Activated CD8-positive, alpha-beta memory T cell treated with anti-CD3 and anti-CD28 coated beads, Interleukin-2, amount 50 U/mL, for 4 hours (primary cell): ENCODE measurements at places on chromosomes 1 and 21.
A peak's percentile ranks its signal among the peaks of the same experiment; 100 is the strongest.

GRCh38 chr1:232909752-232910151 is 40.7 kb upstream of the NTPCR start:
- no peak for DNase-seq

- no peak for DNase-seq
These were observed 9.2 kb downstream of the SLC35D1 start for GRCh38 chr1:67044631-67045270.

DNA sequence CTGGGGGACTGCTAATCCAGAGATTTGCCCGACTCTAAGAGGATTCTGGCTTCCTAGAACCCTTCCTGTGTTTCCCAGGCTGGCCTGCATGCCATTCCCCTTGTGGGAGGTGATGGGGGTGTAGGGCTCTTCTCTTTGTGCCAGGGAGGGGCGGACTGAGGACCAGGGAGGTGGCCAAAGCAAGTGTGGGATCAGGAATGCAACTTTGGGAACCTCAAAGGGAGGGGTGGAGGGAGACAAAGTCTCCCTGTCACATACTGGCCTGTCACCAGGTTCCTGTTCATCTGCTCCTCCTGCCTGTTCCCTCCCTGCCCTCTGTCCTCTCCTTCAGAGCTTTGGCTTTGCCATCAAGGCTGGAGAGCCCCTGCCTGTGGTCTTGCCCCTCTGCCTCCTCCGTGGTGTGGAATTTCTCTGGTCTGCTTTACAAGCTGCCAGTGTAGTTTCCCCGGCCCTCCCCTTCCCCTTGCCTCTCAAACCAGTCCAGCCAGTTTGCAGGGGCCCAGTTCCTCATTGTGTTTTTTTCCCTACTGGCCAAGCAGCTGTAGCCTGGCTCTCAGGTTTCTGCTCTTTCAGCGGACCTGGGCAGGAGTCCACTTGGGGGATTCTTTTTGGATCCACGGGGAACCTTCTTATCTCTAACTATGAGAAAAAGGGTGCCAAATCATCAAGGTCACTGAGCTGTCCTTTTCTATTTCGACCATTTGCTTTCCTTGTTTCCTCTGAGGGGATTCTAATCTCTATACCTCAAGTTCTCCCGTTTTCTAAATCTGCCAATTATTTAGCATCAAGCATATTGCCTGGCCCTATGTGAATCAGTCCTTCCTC is 1.8 kb downstream of the CGN start:
- no peak for DNase-seq

DNA sequence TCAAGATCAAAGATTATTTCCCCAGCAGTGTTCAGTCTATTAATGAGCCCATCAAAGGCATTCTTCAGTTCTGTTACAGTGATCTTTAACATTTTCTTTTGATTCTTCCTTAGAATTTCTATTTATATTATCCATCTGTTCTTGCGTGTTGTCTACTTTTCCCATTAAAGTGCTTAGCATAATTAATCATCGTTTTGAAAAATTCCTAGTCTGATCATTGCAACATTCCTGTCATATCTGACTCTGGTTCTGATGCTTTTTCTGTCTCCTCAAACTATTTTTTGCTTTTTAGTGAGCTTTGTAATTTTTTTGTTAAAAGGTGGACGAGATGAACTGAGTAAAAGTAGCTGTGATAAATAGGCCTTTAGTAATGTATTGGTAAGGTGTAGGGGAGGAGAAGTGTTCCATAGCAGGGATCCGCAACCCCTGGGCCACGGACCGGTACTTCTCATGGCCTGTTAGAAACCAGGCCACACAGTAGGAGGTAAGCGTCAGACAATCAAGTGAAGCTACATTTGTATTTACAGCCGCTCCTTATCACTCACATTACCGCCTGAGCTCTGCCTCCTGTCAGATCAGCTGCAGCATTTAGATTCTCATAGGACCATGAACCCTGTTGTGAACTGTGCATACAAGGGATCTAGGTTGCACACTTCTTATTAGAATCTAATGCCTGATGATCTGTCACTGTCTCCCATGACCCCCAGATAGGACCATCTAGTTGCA is 163.3 kb downstream of the PIK3R3 start:
- DNase-seq = no peak

GRCh38 chr1:24502065-24502708 is 449 bp upstream of the RCAN3 start:
- peak; percentile 73 for DNase-seq

GRCh38 chr1:153928791-153929341 is 6.1 kb upstream of the GATAD2B start:
- no peak for DNase-seq

GRCh38 chr1:106613861-106614260 is 442.6 kb upstream of the PRMT6 start:
- DNase-seq = no peak

DNA sequence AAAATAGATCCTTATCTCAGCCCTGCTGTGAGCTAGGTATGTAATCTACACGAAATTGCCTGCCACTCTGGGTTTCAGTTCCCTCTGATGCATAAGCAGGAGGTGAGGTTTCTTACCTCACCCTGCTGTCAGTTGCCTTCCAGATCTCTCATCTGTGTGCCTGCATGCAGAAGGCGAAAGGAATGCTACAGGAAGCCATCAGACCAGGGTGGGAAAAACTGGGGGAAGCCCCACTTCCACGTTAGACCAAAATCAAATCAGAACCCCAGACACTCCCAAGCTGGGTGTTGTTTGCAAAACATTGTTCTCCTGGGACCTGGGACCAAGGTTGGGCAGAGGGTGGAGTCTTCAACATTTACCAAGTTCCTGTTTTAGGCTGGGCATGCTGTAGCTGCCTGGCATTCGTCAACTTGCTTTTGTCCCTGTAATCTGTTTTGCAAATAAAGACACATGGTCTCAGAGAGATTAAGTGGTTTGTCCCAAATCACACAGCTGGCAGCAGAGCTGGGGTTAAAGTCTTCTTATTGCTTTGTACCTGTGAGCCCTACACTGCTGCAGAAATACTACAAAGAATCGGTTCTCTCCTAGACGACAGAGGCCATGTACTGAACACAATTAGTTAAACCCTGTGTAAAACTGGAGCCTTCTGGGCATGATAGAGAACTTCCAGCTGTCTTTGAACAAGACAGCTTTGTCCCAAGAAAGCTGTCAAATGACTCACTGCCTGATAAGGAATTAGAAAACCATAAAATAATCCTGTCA is 389.7 kb upstream of the RUNX1 start:
- DNase-seq = no peak

- no peak for DNase-seq
These were observed 2.9 kb upstream of the HTR6 start for GRCh38 chr1:19661721-19662228.

- no peak for DNase-seq
These were observed 15.4 kb upstream of the ZBTB21 start for GRCh38 chr21:42025376-42026081.

DNA sequence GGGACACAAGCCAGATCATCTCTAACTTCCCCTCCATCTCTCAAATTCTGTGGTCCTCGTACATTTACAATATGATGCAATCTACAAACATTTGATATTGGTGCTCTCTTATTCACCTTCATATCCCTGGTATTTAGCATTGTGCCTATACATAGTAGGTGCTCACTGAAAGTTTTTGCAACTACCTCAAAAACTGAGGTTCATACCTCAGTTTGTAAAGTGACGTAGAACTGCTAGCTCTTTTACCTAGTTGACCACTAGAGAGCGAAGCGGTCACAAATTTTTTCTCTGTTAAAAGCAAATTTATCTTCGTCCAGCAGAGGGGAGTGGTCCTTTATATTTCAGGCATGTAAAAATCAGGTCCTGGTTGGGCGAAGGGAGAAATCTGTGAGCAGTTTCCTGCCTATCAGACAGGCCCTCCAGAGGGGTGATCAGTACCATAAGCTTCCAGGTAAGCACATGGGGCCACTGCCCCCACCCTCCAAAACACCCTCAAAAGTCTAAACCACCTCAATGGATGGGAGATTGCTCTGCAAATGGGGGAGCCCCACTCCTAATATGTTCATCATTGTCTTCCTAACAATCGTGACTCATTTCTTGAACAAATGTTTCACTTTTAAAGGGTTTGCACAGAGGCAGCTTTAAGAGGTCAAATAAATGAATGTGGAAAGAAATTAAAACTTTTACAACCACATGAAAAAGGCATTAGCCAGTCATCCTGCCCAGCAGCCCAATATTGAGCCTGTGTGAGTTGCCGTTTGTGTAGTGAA is 10.6 kb upstream of the HLCS start:
- peak; percentile 24 for DNase-seq

DNA sequence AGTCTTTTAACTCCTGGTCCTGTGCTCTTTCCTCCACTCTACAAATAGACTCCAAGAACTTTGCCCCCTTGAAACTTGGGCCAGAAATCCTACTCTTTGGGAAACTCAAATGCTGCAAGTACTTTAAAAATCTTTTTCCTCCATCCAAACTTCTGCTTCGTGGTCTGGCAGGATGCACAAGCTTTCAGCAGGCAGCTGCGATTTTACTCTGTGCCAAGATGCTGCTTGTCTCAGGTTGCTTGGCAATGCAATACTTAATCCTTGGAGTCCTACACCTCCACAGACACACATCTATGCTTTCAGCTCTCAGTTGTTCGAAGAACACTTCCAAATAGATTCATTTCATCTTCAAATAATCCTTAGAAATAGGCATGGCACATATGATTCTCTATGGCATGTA is 435.3 kb upstream of the USP24 start:
- no peak for DNase-seq

DNA sequence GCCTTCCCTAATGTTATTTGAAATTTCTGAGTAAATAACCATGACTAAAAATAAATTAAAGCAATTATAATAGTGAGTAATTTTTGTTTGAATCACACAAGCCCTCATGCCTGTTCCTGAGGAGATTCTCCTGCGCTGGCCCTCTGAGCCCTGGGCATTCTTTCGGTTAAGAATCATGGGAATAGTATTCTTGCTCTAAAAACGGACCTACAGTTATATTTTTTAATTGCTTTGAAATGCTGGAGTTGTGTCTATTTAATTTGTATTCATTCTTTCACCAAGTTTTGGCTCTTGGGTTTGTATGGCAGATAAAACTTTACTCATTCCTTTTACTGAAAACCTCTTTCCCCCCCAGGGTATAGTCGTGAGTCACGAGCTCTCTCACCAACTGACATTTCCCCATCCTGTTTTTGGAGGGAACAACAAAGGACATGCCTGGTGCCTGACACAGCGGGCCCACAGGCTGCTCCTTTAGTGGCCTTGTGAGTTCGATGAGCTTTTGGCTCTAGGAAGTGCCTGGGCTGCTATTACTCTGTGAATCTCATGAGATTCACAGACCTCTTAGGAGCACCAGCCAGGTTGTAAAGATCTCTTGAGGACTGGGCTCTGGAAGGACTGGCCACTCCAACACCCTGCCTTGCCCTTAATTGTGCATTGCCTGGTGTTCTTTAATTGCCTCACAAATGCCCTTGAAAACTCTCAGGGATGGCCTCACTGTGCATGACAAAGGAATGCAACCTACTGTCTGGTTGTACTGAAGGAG is 58.6 kb downstream of the DDR2 start:
- DNase-seq = no peak

- no peak for DNase-seq
These were observed 109.8 kb downstream of the PATJ start for GRCh38 chr1:61851849-61852669.

- DNase-seq = no peak
These were observed 80.0 kb downstream of the EPS15 start for GRCh38 chr1:51439053-51439452.

DNA sequence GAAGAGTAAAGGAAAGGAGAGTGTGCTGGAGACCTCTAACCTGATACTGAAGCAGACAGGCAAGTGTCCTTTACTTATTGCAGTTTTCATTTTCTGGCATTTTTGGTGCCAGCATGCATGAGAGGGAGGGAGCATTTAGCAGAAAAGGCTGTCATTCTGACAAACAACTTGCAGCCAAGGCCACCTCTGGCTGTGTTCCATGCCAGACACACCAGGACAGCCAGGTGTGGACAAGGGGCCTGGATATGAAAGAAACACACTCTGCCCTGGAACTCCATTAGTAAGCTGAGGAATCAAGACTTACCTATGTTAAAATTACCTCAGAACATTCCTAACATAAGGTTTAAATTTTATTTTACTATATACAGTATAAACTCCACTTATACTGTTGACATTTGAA is 365.4 kb upstream of the CAMK1G start:
- no peak for DNase-seq

DNA sequence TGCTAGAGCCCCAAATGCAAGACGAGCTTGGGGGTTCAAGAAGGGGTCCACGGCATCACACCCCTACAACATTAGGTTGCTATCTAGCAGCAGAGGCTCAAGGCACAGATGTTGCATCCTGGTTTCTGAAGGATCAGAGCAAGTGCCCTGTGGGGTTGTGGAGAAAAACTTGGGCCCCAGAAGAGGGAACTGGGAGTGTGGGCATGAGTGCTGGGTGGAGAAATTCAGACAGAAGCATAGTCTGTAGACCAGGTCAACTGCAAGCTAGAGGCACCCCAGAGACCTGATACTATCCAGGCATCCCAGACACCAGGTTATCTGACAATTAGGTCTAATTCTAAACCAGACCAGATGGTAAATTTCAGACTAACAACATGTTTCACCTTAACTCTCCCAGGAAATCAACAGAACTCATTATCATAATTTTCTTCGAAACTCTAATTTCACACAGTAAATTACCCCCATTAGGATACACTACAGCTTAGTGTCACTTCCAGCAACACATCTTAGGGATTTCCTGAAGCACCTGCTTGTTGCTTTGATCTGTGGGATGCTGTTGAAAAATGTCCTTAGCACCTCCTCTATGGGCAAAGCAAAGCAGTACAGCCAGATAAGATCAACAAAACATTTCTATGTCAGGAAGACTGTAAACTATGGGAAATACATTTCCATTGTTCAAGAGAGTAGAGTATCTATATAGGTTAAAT is 179.3 kb downstream of the VAV3 start:
- DNase-seq = no peak

- DNase-seq = no peak
These were observed 218.9 kb upstream of the C1orf174 start for GRCh38 chr1:4118746-4119515.

DNA sequence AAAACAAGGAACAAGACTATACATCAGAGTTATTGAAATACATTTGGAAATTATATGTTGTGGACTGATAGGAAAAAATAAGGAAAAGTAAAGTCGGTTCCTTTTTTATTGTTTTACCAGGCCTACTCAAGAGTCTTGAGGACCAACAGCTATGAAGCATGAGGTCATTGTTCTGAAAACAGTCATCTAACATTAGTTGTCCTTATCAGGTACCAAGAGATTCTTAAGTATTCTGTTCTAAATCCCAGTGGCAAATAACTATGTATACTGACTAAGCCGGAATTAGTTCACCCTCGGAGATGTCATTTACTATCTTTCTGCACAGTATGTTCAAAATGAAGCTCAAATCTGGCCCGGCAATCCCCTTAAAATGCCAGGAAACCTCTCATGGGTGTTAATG is 585 bp downstream of the ADGRL4 start:
- DNase-seq = no peak

DNA sequence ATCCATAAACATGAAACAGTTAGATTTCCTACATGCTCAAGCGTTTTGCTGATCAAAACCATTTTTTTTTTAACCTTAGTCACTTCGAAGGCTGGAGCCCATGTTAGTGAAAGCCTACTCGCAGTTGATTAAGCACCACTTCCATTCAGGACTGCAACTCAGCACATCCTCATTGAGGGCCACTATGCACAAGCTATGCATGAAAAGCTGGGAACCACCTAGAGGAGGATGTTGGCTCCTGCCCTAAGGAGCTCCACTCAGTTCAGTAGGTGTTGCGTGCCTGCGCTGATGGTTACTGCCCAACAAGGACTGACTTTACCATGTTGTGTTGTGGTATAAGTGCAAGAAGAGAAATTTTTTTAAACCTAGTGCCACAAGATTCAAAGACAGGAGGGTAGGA is 181.4 kb upstream of the L1TD1 start:
- no peak for DNase-seq
